ENCODE measurements at places on chromosomes 6 and 20.

DNA sequence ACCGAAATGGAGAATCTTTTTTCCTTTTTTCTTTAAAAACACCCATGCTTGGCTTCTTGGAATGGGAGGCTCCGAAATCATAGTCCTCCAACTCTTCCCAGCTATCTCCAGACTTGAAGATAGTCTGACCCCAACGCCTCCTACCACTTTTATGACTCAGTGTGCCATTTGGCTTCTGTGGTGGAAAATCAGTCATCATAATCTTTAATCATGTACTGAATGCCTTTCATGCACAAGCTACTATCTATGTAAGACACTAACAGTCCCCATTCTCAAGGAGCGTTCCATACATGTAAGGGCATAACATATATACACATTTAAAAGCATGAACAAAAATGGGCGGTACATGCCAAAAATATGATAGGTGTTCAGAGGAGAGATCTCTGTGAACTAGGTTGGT is 44.1 kb downstream of the TMEM14B start:
- no peak for DNase-seq

DNA sequence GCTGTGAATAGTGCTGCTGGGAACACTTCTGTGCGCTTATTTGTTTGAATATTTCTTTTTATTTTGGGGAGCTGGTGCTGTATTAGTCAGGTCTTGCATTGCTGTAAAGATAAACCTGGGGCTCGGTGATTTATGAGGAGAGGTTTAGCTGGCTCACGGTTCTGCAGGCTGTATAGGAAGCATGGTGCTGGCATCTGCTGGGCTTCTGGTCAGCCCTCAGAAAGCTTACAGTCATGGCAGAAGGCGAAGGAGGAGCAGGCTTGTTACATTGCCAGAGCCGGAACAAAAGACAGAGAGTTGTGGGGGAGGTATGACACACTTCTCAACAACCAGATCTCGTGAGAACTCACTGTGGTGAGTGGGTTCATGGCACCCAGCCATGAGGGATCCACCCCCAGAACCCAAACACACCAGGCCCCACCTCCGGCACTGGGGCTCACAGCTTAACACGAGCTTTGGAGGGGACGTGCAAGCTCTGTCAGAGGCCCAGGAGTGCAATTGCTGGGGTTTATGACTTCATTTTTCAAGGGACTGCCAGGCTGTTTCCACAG is 68.8 kb upstream of the GATA5 start:
- DNase-seq: no peak

DNA sequence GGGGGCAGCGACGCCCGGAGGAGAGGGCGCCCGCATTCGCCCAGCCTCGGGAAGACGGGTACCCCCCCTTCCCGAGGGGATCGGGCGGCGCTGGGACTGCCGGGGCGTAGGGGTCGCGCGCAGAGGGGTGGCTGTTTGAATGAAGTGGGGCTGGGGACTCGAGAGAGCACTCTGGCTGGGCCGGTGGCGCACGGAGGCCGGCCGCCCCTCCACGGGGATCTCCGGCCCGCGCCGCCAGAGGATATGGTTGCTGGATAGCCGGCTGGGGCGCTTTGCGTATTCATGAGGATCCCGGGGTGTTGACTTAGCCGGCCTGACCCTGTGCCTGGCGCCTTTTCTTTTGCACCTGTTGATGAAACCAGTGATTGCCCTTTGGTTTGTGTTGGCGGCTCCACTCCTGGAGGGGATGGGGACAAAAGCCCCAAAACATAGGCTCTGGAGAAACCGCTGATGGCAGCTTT is 469 bp downstream of the SYNJ2 start:
- peak; percentile 40 for DNase-seq

DNA sequence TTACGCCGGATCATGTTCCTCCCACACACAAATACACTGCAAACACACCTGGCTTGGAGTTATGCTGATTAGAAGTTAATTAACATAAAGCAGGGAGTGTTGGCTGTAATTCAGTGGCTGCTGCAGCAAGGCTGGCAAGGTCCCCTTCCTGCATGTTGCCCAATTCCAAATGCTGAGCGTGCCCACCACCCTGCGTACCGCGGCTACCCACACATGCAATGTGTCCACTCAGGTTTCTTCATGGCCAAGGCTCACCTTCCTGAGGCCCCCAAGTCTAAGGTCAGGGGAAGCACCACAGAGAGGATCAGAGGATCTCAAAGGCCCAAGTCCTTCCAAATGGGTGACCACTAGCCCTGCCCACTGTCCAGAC is 11.6 kb upstream of the PRND start:
- DNase-seq: no peak

DNA sequence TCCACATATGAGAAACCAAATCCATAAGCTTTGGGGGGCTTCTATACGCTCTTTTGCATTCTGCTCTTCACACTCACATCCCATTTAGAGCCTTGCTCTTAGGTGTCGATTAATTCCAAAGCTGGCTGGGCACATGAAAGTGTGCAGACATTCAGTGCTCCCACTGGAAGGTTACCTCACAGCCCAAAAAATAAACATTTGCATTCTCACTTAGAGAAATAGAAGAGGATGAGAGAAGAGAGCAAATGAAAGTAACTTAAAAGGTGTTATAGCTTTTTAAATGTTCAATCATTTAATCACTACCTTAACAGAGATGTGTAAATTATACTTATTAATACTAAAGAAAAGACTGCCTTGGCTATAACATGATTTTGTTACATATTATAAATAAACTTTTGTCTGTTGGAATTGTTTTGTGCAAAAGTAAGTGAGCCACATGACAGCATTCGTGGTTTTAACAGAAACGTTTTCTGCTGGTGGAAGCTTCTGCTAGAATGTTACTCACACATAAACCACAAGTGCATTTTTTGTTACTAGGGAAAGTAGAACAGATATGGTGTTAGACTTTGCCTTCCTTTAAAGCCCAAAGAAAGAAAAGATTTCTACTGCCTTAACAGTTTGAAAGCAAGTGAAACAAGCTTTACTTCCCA is 116.7 kb downstream of the SIM1 start:
- no peak for DNase-seq

DNA sequence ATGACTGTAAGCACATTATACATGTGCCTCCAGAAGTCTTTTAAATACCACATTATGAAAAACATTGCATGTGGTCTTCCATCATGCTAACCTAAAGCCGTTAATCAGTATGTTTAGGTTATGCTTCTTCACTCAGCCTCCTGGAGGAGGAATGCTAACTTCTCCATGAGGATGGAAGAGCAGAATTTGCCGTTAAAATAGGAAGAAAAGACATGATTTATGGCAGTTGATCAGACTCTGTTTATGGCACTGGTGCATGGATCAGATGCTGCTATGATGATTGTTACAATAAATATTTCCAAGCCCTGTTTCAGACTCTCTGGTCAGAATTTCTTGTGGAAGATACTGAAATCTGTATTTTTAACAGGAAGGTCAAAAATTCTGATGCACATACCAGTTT is 31.7 kb downstream of the MAP3K4 start:
- DNase-seq: no peak

- DNase-seq: no peak
Measured at GRCh38 chr20:32664012-32664677, 9.6 kb downstream of the C20orf203 start.

DNA sequence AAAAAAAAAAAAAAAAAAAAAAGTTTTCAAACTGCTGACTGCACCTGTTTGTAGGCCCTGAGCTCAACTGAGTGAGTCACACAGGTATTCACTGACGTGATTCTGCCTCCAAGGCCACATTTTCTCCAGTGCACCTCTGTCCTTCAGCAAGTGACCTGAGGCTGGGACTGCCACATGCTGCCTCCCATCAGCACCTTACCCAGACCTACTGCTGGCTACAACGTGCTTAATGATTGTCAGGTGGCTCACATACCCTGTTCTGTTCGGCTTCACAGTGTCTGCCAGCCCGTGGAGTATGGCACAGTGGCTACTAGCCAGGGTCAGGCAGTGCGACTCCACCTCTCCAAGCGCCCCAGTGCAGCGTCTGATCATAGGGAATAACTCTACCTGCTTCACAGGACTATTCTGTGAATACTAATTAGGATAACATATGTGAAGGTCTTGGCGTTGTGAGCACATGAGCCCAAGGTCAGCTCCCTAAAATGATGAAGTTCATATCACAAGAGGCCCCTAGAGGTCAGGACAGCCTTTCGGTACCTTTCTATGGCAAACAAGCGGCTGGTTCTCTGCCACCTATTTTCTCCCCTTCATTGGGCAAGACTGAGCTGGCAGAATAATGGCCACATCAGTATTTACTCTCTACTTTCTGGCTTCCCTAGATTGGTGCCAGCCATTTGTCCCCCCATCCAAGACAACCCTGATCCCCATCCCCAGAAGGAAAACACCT is 28.1 kb downstream of the RIPOR3 start:
- DNase-seq: no peak

DNA sequence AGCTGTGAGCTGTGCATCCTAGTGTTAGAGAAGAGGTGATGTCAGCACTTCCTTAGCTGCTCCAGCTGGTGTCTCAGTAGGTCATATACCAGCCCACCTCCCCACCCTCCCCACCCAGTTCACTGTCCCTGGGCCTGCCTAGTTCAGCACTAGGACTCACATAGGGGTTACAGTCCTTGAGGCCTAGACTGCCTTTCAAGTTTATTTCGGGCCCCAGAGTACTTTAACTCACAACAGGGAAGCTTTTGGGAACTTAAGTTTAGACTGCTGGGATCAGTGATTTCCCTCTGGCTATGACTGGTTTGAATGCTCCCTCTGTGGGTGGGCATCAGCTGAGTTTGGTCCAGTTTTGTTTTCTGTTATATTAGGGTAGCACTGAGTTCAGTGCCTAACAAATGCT is 139.2 kb upstream of the MMS22L start:
- no peak for DNase-seq

DNA sequence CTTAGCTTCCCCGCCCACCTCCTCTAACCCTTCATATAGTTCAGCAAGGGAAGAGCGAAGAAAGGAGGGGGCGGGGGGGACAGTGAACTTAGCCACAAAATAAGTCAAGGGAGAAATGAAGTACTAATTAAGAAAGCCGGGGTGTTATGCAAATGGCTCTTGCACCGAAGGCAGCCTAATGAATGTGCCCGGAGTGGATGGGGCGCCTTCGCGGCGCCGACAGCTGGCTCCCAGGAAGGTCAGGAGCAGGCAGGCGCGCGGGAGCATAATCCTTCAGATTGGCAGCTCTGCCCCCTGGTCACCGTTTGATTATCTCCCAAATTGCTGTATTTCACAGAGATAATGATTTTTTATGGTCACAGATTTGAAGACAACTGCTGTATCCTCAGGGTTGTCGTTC is 395.1 kb downstream of the TFAP2B start:
- DNase-seq: no peak

- peak; percentile 72 for DNase-seq
Measured at GRCh38 chr6:3026791-3027626, 27.3 kb downstream of the NQO2 start.

DNA sequence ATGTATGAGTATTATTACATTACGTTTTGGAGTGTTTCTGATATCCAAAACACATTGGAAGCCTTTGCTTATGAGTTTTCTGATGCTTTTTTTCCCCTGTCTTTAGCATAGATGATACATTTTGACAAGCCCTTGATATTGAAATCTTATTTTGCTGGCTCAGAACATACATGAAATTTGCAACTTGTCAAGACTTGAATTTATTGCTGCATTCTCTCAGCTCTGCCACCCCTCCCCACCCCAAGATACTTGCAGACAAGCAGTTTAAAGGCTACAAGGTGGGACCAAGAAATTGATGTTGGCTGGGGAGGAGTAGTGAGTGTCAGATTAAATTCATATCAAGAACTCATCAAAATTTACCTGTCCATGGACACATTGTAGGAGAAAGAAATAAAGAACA is 160.2 kb downstream of the GJA1 start:
- DNase-seq: no peak

GRCh38 chr6:69693762-69694161 is 103.0 kb downstream of the LMBRD1 start:
- DNase-seq: no peak

DNA sequence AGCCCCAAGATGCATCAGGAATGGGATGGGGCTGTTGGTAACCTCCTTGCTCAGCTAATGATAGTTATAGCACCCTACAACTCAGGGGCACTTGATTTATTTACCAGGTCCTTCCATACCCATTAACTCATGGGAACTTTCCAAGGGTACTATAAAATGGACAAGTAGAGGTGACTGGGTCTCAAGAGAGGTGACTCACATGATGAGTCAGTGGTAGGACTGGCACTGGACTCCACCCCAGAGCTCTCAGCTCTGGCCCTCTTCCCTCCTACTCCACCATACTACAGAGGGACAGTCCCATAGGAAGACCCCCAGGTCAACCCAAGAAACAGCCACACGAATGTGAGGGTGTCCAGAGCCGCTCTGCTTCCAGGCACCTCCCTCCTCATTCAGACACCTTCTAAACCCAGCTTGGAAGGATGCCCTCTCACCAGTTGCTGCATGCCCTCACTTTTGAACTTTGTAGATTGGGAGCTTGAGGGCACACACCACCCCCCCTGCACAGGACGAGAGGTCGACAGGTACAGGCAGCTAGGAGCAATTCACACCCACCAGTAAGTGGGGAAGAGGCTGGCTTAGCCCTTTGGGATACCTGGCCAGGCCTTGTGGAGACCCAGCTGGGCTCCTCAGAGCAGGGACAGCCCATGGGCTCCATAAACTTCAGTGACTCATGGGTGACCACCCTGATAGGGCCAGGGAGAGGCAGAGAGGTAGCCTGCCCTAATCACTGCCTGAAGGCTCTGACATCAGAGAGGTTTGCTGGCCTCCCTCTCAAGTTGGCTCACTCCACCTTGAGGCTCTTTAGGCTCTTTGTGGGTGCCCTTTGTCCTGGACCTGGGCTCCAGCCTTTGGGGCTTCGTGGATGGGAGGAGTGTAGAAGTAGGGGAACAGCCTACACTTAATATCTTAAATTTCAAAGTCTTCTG is 81.6 kb upstream of the MLN start:
- DNase-seq: no peak

- no peak for DNase-seq
Measured at GRCh38 chr6:17393892-17394631, 667 bp downstream of the CAP2 start.

DNA sequence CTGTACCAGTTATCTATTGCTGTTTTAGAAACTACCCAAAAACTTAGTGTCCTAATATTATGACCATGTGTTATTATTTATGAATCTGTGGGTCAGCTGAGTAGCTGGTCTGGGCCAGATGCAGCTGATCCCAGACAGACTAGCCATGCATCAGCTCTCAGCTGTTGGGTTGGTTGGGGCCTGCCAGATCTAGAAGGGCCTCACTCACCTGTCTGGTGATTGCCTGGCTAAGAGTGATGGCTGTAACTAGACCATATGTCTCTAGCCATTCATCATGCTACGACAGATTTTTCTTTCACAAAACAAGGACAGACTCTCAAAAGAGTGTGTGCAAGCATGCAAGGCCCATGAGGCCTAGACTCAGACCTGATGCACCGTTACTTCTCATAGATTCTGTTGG is 403.2 kb downstream of the SAMD5 start:
- no peak for DNase-seq

DNA sequence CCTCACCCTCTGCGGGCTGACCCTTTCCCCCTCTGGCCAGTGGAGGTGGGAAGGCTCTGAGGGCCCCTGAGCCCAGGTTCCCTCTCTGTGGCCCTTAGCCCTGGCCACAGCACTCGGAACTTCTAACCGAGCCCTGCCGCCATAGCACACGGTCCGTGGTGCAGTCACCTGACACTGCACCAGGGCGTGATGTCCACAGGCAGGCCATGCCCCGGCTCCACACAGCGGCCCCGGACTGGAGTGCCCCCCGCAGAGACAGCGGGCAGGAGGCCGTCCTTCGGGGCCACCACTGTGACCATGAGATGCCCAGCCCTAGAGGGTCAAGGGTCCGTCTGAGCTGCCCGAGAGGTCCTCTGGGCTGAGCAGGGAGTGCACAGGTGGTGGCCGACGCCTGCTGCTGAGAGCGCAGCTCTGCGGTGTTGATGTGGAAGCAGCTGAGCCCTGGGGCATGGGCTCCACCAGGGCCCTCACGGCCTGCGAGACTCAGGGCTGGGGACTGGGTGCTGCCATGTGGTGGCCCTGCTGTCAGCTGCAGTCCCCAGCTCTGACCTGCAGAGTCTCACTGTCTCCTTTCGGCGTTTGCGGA is 11.2 kb upstream of the BHLHE23 start:
- no peak for DNase-seq
